ENCODE measurements at places on chromosomes 3 and 15.

- no peak for DNase-seq
Measured at GRCh38 chr3:194069421-194070219, 66.3 kb upstream of the HES1 start.

GRCh38 chr15:35533130-35534110 is 12.5 kb downstream of the DPH6 start:
- DNase-seq, result no peak

GRCh38 chr3:11705049-11705448 is 61.3 kb upstream of the VGLL4 start:
- no peak for DNase-seq

DNA sequence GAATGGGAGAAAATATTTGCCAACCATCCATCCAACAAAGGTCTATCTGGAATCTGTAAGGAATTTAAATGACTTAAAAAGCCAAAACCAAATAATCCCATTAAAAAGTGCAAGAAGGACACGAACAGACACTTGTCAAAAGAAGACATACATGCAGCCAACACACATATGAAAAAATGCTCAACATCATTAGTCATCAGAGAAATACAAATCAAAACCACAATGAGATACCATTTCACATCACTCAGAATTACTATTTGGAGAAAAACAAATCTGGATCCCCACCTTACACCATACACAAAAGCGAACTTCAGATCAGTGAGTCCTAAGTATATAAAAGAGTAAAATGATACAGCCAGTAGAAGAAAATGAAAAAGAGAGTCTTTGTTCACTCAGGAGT is 58.6 kb upstream of the MNS1 start:
- DNase-seq, result no peak

- no peak for DNase-seq
Measured at GRCh38 chr15:51160484-51160883, 65.8 kb upstream of the TNFAIP8L3 start.

GRCh38 chr15:57345584-57345983 is 30.7 kb upstream of the CGNL1 start:
- no peak for DNase-seq

DNA sequence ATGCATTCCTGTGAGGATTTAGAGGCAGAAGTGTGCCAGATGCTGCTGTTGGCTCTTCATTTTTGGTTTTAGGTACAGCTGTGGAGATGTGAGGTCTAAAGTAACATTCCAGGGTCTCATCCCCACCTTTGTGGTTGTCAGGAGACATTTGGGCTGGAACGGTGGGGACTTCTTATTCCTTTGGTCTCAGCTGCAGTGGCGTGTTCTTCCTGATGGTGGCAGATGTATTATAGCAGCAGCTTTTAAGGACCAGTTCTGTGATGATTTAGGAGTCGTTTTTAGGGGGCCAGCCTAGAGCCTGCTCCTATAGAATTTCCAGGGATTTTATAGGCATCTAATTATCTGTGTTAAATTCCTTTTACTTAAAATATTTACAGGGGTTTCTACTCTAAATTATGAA is 221.0 kb upstream of the EOMES start:
- DNase-seq, result no peak

GRCh38 chr3:129587566-129588210 is 18.8 kb downstream of the PLXND1 start:
- no peak for DNase-seq

GRCh38 chr3:107598926-107599771 is 76.4 kb downstream of the BBX start:
- peak; percentile 46 for DNase-seq

GRCh38 chr3:194756791-194757325 is 71.2 kb downstream of the FAM43A start:
- DNase-seq, result no peak

- DNase-seq, result no peak
Measured at GRCh38 chr3:169634618-169635236, 28.8 kb downstream of the MECOM start.

DNA sequence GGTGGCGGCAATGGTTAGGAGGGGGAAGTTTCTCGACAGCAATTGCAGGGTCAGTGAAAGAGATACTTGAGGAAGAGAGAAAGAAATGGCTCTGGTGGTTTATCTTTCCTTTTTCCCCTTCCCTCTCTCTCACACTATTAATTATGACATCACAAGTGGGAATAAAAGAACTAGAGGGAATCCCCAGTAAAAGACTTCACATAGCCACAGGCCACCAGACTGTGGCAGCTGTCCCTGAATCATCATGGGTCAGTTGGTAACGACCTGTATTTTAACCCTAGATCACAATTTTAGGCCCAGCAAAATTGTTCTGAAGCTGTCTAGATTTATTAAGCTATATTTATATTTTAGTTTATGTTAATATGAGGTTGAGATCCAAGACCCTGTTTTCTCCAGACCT is 40.3 kb downstream of the MBNL1 start:
- no peak for DNase-seq

- no peak for DNase-seq
Measured at GRCh38 chr3:106281221-106281620, 412.4 kb upstream of the CBLB start.

GRCh38 chr3:64224826-64225610 is at the start of gene PRICKLE2:
PRICKLE2 (minus strand) TSS chr3:64225466; CDS start chr3:64198927, 26,539 bp downstream.
- peak; percentile 68 for DNase-seq

DNA sequence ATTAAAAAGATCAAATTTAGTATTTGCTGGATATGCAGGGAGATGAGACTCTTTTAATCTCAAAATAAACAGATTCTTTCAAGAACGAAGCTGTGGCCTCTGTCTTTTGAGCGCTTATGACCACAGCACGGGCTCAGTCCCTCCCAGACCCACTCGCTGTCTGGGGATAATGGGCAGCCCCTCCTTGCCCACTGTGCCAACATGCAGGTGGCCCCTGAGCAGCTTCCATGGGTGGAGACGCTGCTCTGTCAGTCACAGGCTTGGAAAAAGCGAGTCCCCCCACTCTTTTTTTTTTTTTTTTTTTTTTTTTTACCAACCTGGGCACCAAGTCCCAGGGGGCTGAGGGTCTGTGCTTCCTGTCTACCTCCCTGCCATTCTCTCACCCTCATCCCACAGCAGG is 150.9 kb downstream of the LRRK1 start:
- no peak for DNase-seq

GRCh38 chr3:179801856-179802255 is 149.0 kb downstream of the USP13 start:
- DNase-seq, result no peak

- DNase-seq, result no peak
Measured at GRCh38 chr3:5464649-5465048, 277.1 kb downstream of the EDEM1 start.

- DNase-seq, result no peak
Measured at GRCh38 chr15:41284427-41285177, 47.8 kb downstream of the OIP5 start.

- DNase-seq, result no peak
Measured at GRCh38 chr15:42553554-42553953, 4.9 kb downstream of the HAUS2 start.

DNA sequence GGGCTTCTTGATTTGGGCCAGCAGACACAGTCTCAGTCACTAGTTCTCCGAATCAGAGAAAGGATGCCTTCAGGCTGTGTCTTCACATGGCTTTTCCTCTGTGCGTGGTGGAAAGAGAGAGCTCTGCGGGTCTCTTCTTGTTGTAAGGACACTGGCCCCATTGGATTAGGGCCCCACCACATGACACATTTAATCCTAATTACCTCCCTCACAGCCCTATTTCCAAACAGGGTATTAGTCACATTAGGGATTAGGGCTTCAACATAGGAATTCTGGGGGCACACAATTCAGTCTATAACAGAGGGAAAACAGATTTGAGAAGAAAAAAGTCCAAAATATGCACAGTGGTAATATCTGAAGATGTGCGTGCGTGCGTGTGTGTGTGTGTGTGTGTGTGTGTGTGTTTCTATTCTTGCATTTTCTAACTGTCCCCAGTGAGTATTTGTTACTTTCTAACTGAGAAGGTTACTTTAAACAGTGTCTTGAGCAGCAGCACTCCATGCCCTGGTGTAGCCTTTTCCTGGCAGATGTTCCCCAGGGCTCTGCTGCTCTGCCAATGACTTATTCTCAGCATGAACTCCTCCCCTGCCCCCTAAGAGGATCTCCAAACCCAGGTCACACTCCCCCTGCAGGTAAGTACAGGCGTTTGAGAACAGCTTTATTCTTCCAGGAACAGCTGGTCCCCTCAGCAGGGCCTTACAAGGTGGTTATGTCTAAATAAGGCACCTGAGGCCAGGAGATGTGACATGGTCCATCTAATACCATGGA is 72.9 kb downstream of the RPL39L start:
- no peak for DNase-seq

DNA sequence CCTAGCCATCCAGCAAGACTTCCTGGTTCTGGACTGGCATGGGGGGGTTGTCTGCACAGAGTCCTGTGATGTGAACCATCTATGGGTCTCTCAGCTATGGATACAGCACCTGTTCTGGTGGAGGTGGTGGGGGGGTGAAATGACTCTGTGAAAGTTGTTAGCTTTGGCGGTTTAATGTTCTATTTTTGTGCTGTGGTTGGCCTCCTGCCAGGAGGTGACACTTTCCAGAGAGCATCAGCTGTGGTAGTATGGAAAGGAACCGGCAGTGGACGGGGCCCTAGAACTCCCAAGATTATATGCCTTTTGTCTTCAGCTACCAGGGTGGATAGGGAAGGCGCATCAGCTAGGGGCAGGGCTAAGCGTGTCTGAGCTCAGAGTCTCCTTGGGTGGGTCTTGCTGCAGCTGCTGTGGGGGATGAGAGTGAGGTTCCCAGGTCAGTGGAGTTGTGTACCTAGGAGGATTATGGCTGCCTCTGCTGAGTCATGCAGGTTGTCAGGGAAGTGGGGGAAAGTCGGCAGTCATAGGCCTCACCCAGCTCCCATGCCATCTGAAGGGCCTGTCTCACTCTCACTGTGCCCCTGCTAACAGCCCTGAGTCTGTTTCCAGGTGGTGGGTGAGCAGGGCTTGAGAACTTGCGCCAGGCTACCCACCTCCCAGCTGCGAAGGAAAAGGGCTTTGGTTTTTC is 7.1 kb upstream of the LARS2 start:
- no peak for DNase-seq

DNA sequence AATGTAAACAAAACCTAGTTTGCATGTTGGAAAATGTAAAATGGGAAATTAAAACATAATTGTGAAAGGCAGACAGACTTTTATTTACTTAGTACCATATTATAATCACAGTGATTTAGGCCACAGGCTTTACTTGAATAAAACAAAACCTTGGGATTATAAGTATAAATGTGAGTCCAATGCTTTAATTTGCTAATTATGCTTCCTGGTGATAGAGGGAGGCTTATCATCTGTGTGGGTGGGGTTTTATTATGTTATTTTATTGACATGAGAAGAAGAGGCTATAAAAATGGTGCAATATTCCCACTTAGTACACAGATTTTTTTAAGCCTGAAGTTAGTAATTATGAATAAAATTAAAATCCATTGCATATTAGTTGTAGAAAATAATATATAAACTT is 248.3 kb upstream of the TBL1XR1 start:
- no peak for DNase-seq

All from NCI-H2227 treated with DMSO at 0.1 percent for 48 hours (cell line).